ENCODE measurements at places on chromosomes 6 and 20.

DNA sequence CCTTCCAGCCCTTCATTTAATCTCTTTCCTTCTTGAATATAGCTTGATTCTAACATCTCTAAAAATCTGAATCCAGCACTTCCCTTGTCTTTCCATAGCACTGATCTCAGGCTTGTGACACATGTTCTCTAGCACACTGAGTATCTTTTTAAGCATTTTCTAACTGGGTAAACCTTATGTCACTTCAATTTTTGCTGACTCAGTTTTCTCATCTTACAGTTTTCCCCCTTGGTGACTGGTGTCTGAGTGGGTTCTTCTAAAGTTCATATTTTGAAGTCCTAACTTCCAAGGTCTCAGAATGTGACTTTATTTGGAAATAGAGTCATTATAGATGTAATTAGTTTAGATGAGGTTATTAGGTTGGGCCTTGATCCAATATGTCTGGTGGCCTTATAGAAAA lies 153.9 kb downstream of the PAK5 start:
- no peak for DNase-seq

DNA sequence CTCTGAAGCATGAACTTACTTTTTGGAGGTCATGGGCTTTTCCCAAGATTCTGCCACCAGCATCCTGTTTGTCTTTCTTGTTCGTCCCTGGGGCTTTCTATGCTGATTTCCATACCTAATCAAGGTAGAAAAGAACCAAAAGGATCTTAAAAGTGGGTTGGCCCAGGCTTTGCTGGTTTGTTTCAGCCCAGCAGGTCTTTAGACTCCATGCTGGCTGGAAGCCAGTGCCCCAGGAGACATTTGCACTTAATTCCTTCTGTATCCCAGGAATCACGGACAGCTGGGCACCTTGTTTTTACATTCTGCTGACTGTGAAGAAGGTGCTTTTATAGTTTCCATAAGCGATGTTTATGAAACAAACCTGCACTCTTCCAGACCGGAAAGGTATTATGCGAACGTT lies 195.9 kb downstream of the CDH4 start:
- no peak for DNase-seq

GRCh38 chr6:1849691-1850090 lies 240.0 kb downstream of the FOXC1 start:
- no peak for DNase-seq

- no peak for DNase-seq
Measured at GRCh38 chr6:63882208-63882607, 246.6 kb downstream of the PHF3 start.

- no peak for DNase-seq
Measured at GRCh38 chr20:36634342-36634741, 11.7 kb downstream of the SLA2 start.

- DNase-seq, result no peak
Measured at GRCh38 chr20:36252511-36252910, 16.2 kb downstream of the AAR2 start.

DNA sequence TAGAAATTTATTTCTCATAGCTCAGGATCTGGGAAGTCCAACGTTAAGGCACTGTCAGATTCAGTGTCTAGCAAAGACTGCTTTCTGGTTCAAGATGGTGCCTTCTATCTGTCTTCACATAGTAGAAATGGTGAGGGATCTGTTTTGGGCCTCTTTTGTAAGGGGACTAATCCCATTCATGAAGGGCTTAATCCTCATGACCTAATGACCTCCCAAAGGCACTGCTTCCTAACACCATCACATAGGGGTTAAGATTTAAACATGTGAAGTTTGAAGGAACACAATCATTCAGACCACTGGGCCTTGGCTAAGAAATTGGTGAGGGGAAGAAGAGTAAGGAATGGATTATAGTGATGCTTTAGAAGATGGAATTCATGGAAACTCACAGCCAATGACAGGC lies 237.6 kb downstream of the PACRG start:
- DNase-seq, result no peak

DNA sequence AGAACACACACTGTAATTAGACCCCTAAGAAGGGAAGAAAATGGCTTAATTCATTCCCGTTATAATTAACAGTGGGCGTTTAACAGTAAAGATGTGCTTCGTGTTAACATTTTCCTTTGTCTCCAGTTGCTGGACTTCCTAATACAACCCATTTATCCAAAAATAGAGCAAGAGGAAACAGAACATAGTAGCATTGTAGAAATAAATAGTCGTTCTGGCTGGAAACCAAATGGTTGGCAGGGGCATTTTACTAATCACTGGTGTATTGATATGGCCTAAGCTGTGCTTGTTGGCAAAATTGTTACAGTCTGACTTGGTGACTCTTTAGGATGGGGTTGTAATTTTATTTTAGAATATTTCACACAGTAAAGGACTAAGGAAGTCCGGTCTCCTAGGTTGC lies 89.8 kb downstream of the BMP6 start:
- DNase-seq, result no peak

- no peak for DNase-seq
Measured at GRCh38 chr6:17013701-17014100, 88.1 kb upstream of the STMND1 start.

DNA sequence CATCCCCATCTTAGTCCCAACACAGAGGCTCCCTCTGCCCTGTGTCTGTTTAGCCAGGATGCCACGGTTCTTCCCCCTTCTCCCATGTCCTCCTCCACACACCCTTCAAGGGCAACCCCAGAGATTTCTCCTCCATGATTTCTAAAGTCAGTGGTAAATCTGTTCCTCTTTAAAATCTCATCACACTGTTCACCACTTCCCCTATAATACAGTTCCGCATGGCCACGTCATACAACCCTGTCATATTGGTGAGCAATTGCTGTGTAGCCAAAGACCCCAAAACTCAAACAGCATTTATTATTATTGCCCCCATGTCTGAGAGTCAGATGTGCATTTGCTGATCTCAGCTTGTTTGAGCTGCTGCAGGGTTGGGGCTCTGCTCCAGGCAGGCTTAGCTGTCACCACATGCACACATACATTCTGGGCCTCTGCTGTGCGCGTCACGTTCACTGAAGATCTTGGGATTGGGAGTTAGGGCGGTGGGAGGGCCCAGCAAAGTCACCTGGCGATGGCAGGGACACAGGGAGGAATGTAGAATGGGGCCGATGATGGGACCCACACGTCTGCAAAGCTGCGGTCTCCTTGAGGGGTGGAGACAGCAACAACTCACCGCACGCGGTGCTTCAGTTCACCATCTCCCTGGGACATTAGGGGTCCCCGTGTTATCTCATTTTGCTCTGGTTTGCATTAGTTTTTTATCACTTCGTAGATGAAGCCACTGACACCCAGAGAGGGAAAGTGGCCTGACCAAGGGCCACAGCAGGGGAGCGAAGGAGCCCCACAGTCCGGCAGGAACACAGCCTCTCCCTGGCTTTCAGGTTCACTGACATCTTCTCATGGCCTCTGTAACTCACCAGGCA lies 36.9 kb upstream of the CD93 start:
- no peak for DNase-seq

DNA sequence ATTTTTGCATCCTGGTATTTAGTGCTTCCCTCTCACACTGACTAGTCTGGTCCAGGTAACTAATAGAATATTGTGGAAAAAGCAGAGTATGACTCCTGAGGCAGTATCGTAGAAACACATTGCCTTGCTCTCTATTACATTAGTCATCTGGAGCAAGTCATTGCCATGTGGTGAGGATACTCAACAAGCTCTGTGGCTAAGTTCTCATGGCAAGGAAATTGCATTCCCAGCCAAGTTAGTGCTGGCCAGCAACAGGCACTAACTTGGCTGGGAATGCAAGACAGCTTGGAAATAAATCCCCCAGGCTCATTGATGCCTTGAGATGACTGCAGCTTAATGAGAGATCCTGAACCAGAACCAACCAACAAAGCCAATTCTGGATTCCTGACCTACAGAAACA lies 39.7 kb upstream of the HTR1B start:
- DNase-seq, result no peak

GRCh38 chr6:110799189-110799588 lies 16.1 kb downstream of the CDK19 start:
- DNase-seq, result no peak

DNA sequence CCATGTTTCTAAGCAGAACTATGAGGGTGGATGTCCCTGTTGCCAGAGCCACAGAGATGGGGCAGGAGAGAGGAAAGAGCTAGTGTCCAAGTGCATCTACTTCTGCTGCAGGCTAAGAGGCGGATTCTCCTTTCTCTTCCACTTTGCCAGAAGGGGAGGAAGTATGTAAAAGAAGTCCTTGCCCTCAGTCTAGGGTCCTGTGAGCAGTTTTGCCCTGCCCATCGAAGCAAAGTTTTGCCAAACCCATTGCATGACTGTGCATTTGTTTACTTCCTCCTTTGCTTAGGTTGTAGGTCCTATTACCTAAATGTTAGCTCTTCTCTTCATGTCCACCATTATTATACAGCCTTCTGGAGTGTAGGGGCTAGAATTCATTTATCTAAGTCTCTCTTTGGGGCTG lies 106.2 kb upstream of the ARMC2 start:
- no peak for DNase-seq

- no peak for DNase-seq
Measured at GRCh38 chr20:19108155-19108554, 104.3 kb upstream of the SLC24A3 start.

- no peak for DNase-seq
Measured at GRCh38 chr20:58428364-58428763, 39.3 kb downstream of the VAPB start.

DNA sequence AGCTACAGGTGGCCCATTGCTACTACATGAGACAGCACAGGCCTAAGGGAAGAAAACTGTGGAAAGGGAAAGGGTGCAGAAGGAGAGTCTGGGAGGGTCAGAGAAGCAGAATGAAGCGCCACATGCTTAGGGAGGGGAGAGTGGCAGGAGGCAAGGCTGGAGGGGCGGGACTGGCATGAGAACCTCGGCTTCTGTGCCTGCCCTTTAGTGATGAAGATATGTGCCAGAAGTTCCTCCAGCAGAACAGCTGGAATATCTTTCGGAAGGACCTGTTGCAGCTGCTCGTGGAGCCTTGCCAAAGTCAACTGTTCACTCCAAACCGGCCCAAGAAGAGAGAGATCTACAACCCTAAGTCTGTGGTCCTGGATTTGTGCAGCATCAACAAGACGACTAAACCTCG lies 61.8 kb downstream of the CNBD2 start:
- no peak for DNase-seq

DNA sequence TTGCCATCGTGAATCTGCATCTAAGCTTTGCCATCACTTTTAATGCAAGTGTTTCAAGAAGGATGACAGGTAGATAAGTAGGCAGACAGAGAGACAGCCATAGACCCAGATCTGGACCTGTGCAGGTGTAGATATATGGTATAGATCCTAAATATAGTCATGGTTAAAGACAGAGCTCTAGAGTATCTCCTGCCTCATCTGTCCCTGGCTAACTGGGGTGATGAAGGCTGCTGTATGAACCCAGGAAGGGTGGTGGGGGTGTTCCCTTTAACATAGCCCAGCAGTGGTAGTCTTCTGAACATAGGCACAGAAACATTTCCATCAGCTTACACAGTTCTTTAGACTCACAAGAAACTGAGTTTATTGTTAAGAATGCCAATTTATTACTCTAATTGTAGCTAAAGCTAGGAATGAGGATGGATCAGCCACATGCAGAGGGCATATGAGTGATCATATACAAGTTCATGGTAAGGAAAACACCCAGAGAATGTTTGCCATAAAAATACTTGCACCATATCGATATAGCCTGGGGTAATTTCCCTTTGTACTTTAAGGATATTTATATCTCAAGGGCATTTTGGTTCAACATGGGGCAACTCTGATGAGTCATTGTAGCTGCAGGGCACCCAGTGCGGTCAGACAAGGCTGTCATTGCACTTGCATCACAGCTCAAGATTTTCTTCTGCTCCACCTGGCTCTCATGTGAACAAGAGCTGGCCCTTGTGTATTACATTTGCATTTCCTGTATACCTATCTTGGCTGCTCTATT lies 587.2 kb downstream of the EPM2A start:
- no peak for DNase-seq

DNA sequence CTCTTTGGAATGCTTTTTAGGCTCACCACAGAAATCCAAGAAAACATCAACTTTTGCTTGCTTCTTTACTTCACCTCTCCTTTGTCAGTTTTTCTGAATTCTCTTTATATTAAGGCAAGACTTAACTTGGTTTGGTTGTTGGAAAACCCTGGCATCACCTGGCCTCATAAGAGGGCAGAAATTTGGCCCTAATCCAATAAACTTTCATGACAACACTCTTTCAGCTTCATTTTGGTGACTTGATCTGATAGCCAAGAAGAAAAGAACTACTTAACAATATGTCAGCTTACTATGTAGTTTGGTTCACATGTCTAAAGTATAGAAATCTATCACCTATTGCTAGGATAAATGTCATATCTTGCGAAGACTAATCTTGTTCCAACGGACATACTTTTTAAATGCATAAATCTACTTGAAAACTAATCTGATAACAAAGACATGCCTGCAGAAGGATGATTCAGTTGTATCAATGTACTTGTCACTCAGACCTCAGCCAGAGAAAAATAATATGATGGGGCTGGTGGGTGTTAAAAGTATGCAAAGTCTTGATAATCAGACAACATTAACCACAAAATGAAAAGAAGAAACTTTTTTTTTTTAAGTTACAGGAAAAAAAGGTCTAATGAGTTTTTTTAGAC lies 19.3 kb upstream of the HBS1L start:
- no peak for DNase-seq

Data from NCI-H2171 (cell line).